Stimulated activated CD4-positive, alpha-beta T cell treated with anti-CD3 and anti-CD28 coated beads, Interleukin-1b, Interleukin-23, amount 100 ng/mL, for 4 hours (primary cell): ENCODE measurements at places on chromosomes 5 and 9.
A peak's percentile ranks its signal among the peaks of the same experiment; 100 is the strongest.

GRCh38 chr9:114000063-114000454 lies 78.0 kb downstream of the AMBP start:
- DNase-seq = no peak

- DNase-seq = no peak
Observed at GRCh38 chr9:115350548-115350947, 232.6 kb upstream of the TNC start.

- DNase-seq = peak; percentile 78
Observed at GRCh38 chr5:134101686-134102439, 12.6 kb upstream of the TCF7 start.

GRCh38 chr9:132168347-132168746 lies 6.5 kb downstream of the NTNG2 start:
- DNase-seq = no peak

GRCh38 chr9:135456436-135457104 lies 23.0 kb upstream of the PPP1R26 start:
- DNase-seq = no peak
